ENCODE measurements at places on chromosomes 6 and 20.
A peak's percentile ranks its signal among the peaks of the same experiment; 100 is the strongest.

DNA sequence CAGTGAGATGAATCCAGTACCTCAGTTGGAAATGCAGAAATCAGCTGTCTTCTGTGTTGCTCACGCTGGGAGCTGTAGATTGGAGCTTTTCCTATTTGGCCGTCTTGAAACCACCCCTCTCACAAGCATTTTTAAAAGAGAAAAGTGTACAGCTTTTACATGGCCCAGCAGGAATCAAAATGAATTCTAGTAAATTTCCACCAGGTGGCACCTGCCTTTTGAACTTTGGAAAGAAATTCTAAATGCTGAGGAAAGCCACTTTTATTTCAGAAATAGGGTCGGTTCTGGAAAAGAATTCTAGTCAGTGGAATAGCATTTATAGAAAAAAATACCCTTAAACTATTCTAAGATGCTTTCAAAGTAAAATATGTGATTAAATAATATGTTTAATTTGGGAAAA is 647.8 kb downstream of the CD109 start:
- DNase-seq, result no peak

GRCh38 chr20:10061641-10062040 is 26.9 kb downstream of the ANKEF1 start:
- no peak for DNase-seq

GRCh38 chr6:53090576-53090975 is 25.4 kb downstream of the FBXO9 start:
- no peak for DNase-seq

DNA sequence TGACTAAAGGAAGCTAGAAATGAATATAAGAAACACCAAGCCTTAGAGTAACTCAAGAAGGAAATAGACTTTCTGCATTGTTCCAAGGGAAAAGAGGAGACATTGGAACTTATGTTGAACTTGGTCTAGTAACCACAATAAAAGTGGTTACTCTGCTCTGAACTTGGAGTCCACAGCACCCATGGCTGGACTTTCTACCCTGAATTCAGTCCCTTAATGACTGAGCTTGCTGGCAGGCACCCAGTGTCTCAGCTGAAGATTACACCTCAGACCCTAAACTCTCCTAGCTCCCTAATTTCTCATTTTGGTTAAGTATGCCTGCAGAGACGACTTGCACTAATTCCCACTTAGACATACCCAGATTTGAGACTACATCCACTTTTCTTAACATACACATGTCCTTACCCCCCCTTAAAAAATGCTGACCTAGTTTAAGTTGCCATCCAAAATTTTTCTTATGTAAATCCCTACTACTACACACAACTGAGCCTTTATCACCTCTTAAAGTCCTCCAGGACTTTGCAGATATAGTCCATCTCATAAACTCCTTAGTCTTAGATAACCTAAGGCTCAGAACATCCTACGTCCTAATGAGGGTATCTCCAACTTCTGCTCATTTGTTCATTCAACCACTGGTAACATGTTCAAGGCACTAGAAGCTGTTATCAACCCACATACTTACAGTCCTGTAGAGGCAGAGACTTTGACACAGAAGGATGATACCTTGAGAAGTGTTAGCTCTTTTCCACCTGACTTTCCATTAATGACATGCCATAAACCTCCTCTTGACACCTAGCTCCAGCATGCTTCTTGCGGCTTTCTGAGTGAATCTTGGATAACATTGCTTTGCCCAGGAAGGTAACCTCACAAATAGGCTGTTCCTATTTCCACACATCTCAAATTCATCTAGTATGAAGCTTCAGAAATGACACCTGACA is 129.8 kb downstream of the ALDH8A1 start:
- no peak for DNase-seq

GRCh38 chr20:44643596-44644229 is 7.8 kb downstream of the ADA start:
- DNase-seq, result peak; percentile 25

DNA sequence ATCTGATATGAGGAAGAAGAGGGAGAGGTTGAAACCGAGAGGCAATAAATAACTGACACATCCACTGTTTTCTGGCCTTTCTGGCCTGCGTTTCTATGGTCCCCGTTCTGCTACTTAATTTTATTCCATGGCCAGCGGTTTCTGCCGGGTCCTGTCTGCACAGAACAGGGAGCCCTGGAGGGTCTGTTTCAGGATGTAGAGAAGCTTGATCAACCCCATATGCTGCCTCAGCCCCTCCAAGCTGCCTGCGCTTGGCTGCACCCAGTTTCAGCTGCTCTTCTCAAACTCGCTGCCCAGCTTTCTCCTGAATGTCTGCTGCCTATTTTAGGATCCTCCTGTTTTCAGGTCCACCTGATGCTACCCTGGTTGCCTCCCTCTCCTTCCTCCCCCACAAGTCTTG is 18.5 kb upstream of the PACSIN1 start:
- DNase-seq, result peak; percentile 32

DNA sequence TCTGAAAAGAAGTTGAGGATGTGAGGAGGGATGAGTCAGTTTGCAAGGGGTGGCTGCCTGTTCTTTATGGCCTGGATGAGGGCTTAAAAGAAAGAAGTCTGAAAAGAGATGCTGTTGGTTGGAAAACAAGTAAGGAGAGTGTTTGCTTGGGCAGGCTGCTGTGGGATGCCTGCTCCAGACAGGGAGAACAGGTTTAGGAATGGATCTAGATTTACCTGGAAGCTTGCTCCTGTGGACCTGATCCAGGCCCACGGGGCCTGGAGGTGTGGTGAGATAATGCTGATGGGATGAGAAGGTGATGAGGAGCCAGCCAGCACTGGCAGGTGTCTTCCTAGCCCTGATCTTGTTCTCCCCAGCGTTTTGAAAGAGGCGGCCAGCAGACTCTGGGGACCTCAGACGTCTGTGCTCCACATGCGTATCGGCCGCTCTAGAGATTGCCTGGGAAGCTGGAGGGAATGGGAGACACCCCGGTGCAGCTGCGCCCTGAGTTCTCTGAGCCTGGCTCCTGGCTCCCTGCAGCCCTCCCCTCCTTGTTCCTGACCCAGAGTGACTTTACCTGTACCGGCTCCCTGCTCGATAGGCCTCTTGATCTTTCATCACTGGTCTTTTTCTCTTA is 331.3 kb downstream of the ZFAND3 start:
- DNase-seq, result no peak

GRCh38 chr6:80771941-80772340 is 665.5 kb downstream of the BCKDHB start:
- DNase-seq, result no peak

GRCh38 chr6:11633741-11634509 is 96.4 kb downstream of the TMEM170B start:
- no peak for DNase-seq

- DNase-seq, result no peak
These were observed 96.3 kb upstream of the ZBTB24 start for GRCh38 chr6:109579361-109579760.

DNA sequence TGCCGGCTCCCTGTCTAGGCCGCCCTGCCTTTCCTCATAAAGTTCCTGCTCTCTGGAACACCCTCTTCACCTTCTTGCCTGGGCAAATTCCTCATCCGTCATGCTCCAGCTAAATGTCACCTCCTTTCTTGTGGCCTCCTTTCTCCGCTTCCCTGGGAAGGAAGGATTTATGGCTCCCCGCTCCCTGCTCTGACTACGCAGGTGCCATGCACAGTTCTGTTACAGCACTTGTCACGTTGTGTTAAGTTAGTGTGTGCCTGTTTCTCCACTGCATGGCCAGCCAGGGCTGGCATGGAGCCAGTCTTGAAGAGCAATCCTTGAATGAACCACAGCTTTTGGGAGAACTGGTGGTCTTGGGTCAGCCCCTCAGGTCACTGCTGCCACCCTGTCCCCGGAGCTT is 61.7 kb downstream of the CD40 start:
- DNase-seq, result no peak

GRCh38 chr6:112941613-112942012 is 594.5 kb downstream of the RFPL4B start:
- DNase-seq, result no peak

All from right kidney (tissue), 9 donors.